Head of caudate nucleus (tissue), 42 donors: ENCODE measurements at places on chromosomes 3 and 15.

- DNase-seq: no peak
Observed at GRCh38 chr3:102098130-102098885, 249.0 kb downstream of the NFKBIZ start.

DNA sequence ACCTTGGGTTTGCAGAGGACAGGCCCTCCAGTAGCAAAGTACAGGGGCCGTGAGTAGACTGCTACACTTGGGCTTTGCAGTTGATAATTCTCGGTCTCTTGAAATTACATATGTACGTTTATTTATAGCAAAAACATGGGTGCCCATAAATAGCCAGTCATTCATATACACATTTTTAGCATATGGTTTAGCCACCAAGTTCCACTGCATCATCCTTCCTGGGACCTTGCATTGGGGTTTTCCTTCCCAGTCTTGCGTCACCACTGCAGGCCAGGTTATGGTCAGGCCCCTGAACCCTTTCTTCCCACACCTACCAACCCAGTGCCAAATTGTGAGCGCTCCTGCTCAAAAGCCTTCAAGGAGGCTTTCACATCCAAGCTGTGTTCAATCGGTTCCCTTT is 12.7 kb downstream of the KLHL25 start:
- no peak for DNase-seq

DNA sequence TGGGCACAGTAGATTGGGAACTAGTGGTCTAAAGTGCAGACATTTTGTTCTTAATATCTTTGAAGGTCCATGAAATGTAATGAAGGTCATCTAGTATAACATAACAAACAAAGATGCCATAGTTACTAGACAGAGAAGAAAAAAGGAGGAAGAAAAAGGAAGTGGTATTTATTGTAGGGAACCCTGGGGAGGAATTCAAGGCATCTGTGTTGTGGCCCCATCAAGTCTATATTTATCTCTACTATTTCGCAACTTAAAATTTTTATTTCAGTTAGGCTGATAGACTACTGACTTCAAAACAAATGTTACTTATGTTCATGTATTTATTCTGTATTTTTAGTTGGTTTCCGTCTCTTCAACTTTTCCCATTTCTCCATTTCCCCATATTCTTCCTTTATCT is 48.9 kb upstream of the ZDHHC23 start:
- no peak for DNase-seq

DNA sequence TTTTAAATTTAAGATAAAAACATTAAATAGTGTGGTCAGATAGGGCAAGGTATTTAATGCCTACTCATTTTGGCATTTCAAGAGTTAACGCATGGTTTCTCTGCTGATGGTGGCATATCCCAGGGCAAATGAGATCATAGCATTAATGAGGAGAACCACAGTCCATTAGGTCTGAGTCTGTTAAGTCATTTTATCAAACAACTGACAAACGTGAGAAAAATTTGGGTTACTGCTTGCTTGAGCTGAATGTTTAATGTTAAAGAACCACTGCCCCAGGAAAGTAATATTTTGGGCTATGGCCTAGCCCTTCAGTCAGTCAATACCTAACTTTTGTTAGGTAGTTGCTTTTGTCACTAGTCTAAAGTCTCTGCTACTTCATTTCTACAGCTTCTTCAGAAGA is 37.9 kb upstream of the SLC2A2 start:
- DNase-seq: no peak

DNA sequence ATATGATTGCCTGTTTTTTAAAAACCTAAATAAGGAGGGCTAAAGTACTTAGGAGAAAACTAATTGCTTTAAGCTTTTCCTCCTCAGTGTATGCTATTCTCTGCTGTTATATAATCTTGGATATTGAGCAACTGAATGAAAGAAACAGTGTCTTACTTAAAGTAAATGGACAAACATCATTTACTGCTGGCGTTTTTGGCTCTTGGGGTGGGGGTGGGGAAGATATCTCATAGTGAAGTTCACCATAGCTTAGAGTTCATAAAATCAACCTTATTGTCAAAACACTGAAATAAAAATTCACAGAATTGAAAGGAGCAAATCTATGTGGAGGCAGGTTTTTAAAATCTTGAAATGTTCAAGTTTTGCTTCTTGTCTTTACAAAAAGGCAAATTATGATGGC is 256.4 kb upstream of the SOX2 start:
- DNase-seq: no peak

DNA sequence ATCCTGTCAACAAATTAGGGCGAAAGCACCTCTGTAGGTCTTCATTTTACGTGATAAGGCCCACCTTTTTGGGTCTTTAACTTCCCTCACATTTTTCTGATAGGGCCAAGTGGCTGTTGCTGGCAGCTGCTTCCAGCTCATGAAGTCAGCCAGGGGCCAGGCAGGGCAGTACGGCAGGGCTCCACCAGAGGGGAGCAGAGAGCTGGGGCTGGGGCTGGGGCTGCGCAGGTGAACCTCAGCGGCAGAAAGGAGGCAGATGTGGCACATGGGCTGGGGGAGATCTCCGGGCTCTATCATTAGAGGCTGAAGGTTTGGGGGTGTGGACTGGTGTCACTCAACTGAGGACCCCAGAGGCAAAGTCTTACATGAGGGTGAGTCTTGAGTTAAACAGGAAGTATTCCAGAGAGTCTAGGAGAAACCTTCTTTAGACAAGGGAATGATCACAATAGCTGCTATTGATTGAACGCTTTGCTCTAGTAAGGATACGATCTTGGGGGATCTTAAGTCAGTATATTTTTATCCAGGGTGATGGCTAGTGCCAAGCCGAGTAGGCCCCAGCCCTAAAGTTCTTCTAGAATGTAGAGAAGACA is 62.8 kb upstream of the MEX3B start:
- DNase-seq: peak; percentile 40

- no peak for DNase-seq
Observed at GRCh38 chr3:94099311-94099710, 36.5 kb downstream of the NSUN3 start.

GRCh38 chr3:19596408-19596807 is 337.6 kb downstream of the EFHB start:
- no peak for DNase-seq
